HCT116 (cell line): ENCODE measurements at places on chromosomes 7 and 10. TPM values are rescaled to one million over a fixed set of nuclear protein-coding genes. Genes with fewer than 3 reads are reported as not detected.

DNA sequence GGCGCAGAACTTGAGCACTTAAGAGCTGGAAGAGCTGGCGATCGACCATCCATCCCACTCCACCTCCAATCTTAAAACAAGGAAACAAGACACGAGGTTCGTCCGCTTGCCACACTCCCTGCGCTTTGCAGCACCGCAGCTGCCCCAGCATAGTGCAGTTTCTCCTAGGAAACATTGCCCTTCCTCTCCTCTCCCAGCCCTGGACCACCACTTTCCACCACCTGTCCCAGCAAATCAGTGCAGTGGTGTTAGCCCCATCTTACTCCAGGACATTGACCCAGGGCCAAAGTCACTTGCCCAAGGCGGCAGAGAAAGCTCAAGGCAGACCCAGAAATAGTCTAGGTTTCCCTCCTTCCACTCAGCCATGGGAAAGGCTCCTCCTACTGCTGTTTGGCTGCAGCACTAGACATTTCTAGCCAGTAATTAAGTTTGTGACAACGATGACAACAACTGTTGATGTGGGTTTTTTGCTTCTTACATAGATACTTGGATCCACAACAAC is 1.5 kb upstream of the PARD3 start:
- DNase-seq = no peak

DNA sequence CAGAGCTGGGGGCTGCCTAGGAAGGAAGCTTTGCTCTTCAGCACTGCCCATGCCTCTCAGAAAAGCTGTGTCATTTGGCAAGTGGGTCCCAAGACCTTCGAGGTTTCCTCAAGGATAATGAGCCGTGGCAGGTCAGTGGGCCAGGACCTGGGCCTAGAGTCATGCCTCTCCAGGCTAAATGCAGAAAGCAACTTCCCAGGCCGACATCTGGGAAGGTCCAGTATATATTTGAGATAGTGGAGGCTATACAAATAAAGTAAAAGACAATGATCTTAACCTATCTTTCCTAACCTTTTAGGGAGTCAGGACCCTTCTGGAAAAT is 2.4 kb upstream of the HOXA10 start:
- DNase-seq = no peak

Gene FAM131B
- total RNA-seq = 0.20 TPM

Gene ZFYVE27
- total RNA-seq = 28.4 TPM

Gene CUBN
- total RNA-seq = 1.2 TPM

Gene IQCE
- 21.4 TPM for total RNA-seq

Gene ASB15
- not detected for total RNA-seq
